ENCODE measurements at places on chromosomes 3 and 15. TPM values are rescaled to one million over a fixed set of nuclear protein-coding genes. Genes with fewer than 3 reads are reported as not detected.

CORO2B gene
- 19.2 TPM for total RNA-seq

C2CD4B gene
- 0.41 TPM for total RNA-seq

WDR5B gene
- 9.4 TPM for total RNA-seq

- no peak for DNase-seq
Observed at GRCh38 chr3:128074851-128075521, 22.7 kb downstream of the SEC61A1 start.

GRCh38 chr15:68278595-68279405 is 1.3 kb downstream of the FEM1B start:
- DNase-seq, result no peak
